Esophagus muscularis mucosa (tissue), 4 donors: ENCODE measurements at places on chromosomes 7 and 10. TPM values are rescaled to one million over a fixed set of nuclear protein-coding genes. Genes with fewer than 3 reads are reported as not detected.

DNA sequence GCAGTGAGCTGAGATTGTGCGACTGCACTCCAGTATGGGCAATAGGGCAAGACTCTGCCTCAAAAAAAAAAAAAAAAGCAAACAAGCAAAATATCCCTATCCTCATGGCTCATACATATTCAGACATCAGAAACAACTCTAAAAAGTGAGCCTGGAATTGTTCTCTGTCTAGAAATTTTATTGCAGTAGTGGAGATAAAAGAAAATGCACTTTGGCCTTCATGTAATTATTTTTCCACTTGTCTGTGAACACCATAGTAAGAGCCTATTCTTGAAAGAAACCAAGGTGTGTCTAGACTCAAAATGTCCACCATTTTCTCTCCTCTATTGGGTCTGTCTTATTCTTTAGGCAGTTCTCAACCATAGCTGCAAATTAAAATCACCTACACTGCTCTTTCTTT lies 30.5 kb upstream of the MCU start:
- no peak for DNase-seq
- H3K27me3 ChIP-seq: no peaks in the 10 kb centered on the region
- no peak overlapping the region for H3K27ac ChIP-seq
- H3K36me3 ChIP-seq: no peaks in the 10 kb centered on the region
- H3K4me3 ChIP-seq: no peak overlapping the region

STRA8 gene
- not detected for total RNA-seq

- H3K27ac ChIP-seq: no peak overlapping the region
- no peaks in the 10 kb centered on the region for H3K27me3 ChIP-seq
- H3K36me3 ChIP-seq: no peaks in the 10 kb centered on the region
- H3K4me1 ChIP-seq: peaks cover 27% of the 10 kb centered on the region
- H3K4me3 ChIP-seq: no peak overlapping the region
Observed at GRCh38 chr7:127890726-127891125, 140.5 kb downstream of the LRRC4 start.

GRCh38 chr7:3177271-3177670 lies 123.8 kb upstream of the SDK1 start:
- DNase-seq: no peak
- no peak overlapping the region for H3K27ac ChIP-seq
- H3K27me3 ChIP-seq: peaks cover 6% of the 10 kb centered on the region
- H3K4me3 ChIP-seq: no peak overlapping the region
